ENCODE measurements at places on chromosomes 13 and 19.

DNA sequence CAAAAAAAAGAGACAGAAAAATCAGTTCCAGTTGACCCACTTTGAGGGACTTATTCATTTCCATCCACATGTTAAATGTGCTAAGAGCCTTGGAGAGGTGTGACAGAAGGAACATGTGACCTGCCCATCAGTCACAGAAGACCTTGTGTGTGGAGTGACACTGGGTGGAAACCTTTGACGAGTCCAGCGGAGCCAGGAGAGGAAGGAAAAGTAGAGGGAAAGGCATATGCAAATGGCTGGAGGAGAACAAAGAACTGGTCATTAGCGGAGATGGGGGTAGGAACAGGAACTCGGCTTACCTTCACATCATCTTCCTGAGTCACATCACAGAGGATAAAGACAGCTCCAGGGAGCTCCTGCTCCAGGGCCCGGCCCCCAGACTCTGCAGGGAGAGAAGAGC is 2.3 kb downstream of the HSD17B14 start:
- no peak for DNase-seq

DNA sequence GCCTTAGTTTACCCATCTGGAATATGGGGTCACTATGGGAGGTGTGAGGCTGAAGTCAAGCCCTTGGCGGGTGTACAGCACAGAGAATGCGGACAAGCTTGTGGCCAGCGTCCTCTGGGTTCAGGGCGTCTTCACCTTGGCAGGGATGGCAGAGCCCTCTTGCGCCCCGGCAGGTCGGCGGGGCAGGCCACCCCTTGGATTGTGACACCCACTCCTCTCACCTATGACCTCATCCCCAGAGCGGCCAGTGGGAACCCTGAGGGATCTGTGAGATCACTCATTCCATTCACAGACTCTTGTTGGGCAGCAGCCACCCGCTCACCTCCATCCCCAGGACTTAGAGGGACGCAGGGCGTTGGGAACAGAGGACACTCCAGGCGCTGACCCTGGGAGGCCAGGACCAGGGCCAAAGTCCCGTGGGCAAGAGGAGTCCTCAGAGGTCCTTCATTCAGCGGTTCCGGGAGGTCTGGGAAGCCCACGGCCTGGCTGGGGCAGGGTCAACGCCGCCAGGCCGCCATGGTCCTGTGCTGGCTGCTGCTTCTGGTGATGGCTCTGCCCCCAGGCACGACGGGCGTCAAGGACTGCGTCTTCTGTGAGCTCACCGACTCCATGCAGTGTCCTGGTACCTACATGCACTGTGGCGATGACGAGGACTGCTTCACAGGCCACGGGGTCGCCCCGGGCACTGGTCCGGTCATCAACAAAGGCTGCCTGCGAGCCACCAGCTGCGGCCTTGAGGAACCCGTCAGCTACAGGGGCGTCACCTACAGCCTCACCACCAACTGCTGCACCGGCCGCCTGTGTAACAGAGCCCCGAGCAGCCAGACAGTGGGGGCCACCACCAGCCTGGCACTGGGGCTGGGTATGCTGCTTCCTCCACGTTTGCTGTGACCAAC is at the start of gene SPACA4:
Gene SPACA4, plus strand, starts transcription at position 280 of the 896 bp plus-strand sequence. Its CDS starts 237 bp downstream, at position 517.
- DNase-seq, result no peak

GRCh38 chr13:103557878-103558277 is 491.7 kb upstream of the SLC10A2 start:
- DNase-seq, result no peak

- DNase-seq, result no peak
Measured at GRCh38 chr13:79456051-79456450, 24.9 kb upstream of the NDFIP2 start.

GRCh38 chr19:17337675-17338432 is 501 bp downstream of the GTPBP3 start:
- no peak for DNase-seq

DNA sequence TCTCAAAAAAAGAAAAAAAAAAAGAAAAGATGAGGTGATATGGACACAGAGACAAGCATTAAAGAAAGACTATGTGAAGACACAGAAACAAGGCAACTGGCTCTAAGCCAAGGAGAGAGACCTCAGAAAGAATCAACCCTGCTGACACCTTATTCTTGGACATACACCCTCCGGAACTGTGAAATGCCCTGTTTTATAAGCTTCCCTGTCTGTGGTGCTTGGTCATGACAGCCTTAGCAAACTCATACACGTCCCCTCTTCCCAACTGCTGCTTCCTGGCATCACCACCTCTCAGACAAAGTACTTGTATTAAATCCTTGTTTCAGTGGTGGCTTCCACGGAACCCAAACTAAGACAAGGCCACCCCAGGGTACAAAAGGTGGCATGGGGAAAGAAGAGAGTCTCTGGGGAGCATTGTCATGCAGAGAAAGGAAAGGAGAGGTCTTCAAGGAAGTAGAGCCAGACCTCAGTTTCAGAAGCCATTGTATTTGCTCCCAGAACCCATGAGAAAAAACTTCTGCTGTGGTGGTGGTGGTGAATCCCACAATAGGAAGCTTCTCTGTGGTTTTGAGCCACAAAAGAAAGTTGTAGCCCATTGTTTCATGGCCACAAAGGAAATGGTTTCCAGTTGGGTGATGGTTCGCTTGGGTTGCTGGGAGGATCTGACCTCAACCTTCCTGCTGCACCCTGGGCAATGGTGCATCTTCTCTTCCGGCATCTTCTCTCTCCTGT is 16.3 kb upstream of the TSPAN16 start:
- peak; percentile 97 for DNase-seq

DNA sequence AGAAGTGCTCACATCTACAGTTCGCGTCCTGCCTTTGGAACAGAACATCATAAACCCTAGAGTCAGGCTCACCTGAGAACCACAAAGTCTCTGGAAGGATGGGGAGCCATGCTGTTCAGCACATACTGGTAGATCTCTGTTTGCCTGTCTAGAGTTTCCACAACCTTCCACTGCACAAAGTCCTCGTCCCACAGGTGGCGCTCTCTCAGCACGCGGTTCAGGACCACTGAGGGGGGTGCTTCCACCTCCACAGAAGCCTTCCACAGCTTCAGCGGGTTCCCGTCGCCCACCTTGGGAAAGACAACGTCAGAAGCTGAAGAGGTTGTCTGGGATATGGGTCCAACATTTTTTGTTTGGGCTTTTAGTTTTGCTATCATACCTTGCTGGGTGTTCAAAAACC is 93.6 kb downstream of the KL start:
- no peak for DNase-seq

DNA sequence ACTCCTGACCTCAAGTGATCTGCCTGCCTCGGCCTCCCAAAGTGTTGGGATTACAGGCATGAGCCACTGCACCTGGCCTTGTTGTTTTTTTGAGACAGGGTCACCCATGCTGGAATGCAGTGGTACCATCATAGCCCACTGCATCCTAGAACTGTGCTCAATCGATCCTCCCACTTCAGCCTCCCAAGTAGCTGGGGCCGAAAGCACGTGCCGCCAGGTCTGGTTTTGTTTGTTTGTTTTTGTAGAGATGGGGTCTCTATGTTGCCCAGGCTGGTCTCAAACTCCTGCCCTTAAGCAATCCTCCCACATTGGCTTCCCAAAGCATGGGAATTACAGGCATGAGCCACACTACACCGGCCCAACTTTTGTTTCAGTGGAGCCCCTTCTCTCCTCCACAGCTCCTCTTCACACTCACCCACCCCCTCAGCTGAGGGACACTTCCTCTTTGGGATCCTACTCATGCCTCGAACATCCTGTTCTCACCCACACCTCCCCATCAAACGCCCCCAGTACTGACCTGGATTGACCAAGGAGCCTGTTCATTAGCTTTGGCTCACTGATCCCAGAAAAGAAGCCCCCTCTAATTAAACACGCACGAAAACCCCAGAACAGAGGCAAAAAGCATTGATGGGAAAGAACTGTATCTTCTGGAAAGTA is 12.8 kb upstream of the CERS4 start:
- peak; percentile 60 for DNase-seq

- DNase-seq, result no peak
Measured at GRCh38 chr13:51494156-51494555, 41.3 kb upstream of the INTS6 start.

GRCh38 chr13:34011552-34012085 is 193.7 kb downstream of the RFC3 start:
- no peak for DNase-seq

DNA sequence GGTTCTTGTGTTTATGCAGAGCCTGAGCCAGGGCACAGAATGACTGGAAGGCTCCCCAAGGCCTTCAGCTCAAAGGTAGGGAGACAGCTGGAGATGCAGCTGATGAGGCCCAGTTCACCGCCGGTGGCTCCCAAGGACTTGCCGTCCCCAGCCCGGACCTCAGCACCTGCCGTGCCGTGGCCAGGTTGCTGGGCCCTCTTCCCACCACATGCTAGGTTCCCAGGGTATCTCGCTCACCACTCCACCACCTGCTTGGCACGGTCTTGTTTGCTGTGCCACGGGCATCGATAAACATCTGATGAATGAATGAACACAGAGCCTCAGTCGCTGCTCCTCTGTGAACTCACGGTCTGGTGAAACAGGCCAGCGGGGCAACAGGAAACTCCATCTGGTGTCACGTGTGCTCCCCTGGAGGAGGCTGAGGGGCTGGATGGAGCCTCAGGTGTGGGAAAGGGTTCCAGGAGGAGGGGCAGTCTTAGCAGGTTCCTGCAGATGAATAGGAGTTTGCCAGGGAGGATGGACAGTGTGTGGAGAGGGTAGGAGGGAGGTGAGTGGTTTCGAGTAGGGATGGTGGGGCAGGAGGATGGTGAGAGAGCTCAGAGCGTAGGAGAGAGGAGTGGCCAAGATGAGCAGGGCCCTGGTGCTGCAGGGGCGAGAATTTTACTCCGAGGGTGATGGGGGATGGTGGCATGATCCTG is 3.6 kb upstream of the KLK14 start:
- DNase-seq, result no peak

DNA sequence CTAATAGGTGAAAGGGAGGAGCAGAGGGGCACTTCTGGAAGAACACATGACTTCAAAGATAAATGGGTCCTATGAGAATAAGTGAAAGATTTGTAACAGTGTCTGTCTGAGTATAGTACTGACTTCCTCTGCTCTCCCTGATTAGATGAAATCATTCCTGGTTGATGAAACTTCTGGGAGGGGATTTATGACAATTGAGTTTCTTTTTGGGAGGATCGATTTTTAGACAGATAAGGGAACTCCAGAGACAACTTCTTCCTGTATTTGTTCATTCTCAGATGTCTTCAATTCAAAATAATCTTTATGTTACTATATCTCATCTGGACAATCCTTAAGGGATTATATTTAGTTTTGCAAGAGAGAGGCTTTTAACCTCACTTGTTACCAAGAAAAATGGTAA is 20.0 kb downstream of the SETDB2 start:
- DNase-seq, result no peak

GRCh38 chr13:20998649-20999415 is 62.6 kb downstream of the LATS2 start:
- no peak for DNase-seq

DNA sequence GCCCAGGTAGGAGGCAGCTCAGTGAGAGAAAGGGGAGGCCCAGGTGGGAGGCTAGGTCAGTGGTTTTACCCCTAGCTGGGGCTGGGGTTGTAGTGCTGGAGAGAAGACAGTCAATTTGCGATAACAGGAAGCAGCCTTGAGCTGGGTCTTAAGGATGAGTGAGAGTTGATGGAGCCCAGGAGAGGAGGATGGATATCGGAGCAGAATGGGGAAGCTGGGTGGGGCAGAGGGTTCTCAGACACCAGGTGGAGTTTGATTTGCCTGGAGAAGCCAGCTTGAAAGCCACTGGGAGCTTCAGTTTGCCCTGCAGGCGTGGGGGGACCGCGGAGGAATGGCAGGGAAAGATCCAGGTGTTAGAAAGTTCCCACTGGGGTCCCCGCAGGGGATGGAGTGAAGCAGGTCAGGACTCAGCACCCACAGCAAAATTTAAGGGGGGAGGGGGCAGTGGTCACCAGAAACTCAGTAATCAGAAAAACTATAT is 836 bp upstream of the CDC42EP5 start:
- DNase-seq, result no peak

GRCh38 chr19:15426485-15427349 is 7.9 kb upstream of the AKAP8L start:
- no peak for DNase-seq

DNA sequence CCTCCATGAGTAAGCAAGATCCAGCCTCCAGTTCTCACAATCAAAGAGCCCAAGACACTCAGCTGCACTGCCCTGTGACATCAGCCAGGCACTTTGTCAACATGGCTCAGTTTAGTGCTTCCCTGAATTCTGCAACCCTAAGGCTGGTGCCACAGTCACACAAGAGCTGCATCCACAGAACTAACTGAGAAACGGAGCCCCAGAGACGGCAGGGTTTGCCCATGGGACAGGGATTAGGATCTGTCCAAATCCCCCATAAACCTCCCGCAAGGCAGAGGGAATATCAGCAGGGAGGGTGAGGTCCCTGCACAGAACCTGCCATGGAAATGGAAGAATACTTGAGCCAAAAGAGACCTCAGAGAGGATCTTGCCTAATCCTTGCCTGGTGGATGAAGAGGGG is 70.4 kb upstream of the UQCRFS1 start:
- DNase-seq, result no peak

DNA sequence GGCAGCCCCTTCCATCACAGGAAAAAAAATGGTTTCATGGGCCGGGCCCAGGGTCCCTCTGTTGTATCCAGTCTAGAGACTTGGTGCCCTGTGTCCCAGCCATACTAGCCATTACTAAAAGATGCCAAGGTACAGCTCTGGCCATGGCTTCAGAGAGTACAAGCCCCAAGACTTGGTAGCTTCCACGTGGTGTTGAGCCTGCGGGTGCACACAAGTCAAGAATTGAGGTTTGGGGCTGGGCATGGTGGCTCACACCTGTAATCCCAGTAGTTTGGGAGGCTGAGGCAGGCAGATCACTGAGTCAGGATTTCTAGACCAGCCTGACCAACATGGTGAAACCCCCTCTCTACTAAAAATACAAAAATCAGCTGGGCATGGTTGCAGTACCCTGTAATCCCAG is 214.3 kb downstream of the LIG4 start:
- DNase-seq, result no peak

GRCh38 chr13:84393981-84394625 is 511.8 kb upstream of the SLITRK1 start:
- DNase-seq, result no peak

GRCh38 chr13:75811841-75812240 is 175.7 kb downstream of the LMO7 start:
- DNase-seq, result no peak

DNA sequence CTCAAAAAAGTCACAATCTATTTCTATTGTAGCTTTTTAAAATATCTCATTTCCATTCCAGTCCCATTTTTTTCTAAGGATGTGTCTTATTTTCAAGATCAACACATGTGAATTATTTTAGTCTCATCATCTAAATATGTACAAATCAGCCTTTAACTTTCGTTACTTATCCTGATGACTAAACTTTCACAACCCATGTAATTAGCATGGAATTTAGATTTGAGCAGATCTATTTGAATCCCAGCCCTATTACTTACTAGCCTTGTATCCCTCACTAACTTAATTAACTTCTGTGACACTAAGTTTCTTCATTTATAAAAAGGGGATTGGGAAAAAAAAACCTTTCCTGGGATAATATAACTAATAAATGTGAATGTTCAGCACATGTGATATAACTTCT is 81.1 kb downstream of the UFM1 start:
- DNase-seq, result no peak

GRCh38 chr13:24328145-24328544 is 18.8 kb downstream of the C1QTNF9 start:
- no peak for DNase-seq

GRCh38 chr19:31312009-31312676 is 37.1 kb downstream of the TSHZ3 start:
- no peak for DNase-seq
